Activated CD4-positive, alpha-beta T cell treated with anti-CD3 and anti-CD28 coated beads, Interleukin-10, Interleukin-2, amounts not matched to agents 100 ng/mL and 50 ng/mL, durations not matched to agents 16 hours and 8 hours (primary cell): ENCODE measurements at places on chromosomes 5 and 9.
A peak's percentile ranks its signal among the peaks of the same experiment; 100 is the strongest.

- DNase-seq = no peak
Measured at GRCh38 chr9:88084357-88085183, 53.7 kb downstream of the SPATA31C2 start.

GRCh38 chr9:135300346-135301141, 179.0 kb upstream of the PPP1R26 start:
- DNase-seq = no peak

GRCh38 chr9:21402386-21403251, 6.3 kb upstream of the IFNA8 start:
- peak; percentile 6 for DNase-seq

DNA sequence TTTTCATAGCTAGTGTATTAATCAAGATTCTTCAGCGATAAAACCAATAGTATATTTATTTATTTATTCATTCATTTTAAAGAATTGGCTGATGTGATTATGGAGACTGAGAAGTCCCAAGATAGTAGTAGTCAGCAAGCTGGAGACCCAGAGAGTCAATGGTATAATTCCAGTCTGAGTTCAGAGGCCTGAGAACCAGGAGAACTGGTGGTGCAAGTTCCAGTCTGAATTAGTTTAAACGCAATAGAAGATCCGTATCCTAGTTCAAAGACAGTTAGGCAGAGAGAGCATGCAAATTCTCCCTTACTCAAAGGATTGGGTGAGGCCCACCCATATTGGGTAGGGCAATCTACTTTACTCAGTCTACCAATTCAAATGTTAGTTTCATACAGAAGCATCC, 364.2 kb upstream of the RPS23 start:
- DNase-seq = no peak

GRCh38 chr9:21434202-21435014, 5.8 kb upstream of the IFNA1 start:
- DNase-seq = peak; percentile 45

DNA sequence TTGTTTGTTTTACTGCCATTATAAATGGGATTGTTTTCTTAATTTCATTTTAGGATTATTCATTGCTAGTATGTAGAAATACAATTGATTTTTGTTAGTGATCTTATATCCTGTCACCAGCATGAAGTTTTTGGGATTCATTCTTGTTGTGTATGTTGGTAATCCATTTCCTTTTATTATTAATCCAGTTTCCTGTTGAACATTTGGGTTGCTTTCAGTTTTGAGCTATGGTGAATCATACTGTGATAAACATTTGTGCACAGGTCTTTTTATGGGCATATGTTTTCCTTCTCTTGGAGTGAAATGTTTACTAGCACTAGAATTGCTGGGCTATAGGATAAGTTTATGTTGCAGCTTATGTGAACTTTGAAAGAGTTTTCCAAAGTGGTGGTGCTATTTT, 69.6 kb downstream of the MAN2A1 start:
- DNase-seq = peak; percentile 26

- no peak for DNase-seq
Measured at GRCh38 chr9:116933251-116933650, 246.1 kb downstream of the TRIM32 start.

DNA sequence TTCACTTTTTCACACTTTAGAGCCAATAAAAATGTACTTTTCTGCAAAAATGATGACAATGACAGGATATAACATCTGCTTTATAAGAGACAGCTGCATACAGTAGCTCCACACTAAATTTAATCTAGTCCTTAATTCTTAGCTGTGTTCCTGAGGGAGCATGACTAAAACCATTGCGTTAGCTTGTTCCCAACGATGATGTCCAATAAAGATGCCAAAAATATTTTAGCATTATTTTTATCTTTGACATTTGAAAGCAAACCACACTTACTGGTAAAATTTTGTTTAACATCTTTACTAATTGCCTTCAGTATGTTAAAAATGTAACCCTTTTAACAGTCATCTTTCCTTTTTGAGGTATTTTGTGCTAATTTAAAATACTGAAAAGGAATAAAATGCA, 382.7 kb downstream of the CHSY3 start:
- DNase-seq = no peak

- DNase-seq = no peak
Measured at GRCh38 chr9:86763791-86764190, 183.5 kb downstream of the GAS1 start.

DNA sequence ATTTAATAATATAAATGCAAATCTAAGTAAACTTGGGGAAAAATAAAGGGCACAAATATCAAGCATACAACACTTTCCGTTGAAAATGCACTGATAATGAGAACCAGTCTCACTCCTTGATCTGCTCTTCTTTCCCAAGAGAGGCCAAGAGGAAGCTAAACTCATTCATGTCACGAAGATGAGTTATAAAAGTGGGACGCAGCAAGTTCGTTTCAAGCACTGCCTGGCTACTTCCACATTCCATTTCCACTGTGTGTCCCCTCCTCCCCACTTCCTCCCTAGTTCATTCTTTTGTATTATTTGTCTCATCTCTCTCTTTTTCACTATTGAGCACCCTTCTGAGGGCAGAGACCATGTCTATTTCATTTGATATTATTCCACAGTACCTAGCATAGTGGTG, 158.1 kb downstream of the SLC24A2 start:
- DNase-seq = no peak

GRCh38 chr5:35029333-35029732, 18.4 kb downstream of the AGXT2 start:
- DNase-seq = no peak

- DNase-seq = no peak
Measured at GRCh38 chr9:5813824-5814223, 19.1 kb downstream of the ERMP1 start.

DNA sequence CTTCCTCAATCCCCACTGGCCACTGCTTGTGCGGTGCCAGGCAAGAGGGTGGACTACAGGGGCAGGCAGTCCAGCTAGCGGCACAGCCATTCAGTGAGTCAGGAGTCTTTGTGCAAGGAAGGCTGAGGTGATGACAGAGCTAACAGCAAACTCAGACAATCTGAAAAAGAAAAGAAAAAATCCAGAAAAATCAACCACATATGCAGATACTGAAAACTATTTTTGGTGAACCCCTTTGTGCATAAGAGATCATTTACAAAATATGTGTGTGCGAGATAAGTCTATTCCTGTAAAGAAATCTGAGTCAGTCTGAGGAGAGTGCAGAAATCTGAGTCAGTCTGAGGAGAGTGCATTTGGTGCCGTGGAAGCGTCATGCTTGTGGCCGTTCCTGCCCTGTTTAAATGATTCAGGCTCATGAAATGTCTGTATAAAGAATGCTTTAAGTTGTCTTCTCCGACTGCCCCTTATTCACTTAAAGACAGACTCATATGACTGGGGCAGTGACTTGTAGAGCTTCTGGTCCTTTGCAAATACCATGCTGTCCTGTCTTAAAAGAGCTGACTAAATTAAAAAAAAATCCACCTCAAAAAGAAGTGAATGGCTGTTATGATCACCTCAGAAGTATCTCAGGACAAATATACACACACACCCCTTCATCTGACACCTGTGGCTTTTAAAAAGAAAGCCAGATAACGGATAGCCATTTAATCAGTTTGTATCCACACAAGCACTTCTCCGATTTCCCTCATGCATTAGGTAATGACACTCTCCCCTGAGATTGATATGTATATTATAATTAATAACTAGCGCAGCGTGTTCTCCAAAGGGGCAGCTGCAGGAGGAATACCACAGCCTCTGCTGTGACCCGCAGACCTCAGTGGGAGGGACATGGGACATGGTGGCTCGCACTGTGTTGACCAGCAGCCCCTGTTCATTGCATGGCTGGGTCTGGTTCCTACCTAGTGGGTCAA, 47.3 kb downstream of the TRIO start:
- DNase-seq = no peak

DNA sequence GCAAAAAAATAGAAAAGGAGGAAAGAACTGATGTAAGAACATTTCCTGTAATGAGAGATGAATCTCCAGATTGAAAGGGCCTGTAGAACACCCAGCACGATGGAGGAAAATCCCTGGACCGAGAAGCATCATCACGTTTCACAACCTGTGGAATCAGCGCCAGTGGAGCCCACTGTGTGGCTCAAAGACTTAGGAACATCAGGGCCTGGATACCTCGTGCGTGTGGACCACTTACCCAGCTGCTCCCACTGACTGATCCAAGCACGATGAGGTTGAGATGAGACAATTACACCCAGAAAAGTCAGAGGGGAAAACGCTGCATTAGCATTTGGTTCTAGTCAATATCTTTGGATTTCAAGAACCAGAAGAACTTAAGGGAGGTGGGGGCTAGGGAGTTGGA, 224.6 kb downstream of the SYK start:
- DNase-seq = no peak

DNA sequence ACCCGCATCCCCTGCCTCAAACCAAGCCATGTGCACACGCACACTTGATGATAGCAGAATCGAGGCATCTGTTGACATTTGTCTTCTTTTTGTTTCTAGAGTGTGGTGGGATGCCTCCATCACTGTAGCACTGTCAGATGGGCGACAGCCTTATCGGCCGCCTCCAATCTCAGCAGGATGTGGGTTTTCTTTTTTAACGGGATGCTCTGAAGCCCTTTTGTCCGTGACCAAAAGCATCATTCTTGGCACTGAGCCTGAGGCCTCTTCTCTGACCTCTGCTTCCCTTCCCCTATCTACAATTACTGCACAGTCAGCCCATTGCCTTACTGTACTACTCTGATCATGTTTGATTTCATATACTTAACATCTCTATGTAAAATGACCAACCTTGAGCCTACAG, 78.3 kb downstream of the LMNB1 start:
- peak; percentile 13 for DNase-seq

DNA sequence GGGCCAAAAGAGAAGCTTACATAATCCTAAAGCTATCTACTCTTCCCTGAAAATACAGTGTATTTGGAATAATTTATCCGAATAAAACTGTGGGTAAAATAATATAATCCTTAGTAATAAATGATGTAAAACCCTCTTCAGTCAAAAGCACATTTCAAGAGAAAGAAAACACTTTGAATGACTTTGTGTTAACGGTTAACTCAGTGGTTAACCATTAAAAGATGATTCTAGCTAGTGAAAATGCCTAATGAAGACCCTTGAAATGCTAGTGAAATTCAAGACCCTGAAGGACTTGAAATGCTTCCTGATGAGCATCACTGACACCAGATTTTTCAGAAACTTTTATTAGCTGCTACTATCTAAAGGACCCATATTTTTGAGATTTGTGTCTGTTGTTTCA, 70.7 kb downstream of the COX7C start:
- no peak for DNase-seq

DNA sequence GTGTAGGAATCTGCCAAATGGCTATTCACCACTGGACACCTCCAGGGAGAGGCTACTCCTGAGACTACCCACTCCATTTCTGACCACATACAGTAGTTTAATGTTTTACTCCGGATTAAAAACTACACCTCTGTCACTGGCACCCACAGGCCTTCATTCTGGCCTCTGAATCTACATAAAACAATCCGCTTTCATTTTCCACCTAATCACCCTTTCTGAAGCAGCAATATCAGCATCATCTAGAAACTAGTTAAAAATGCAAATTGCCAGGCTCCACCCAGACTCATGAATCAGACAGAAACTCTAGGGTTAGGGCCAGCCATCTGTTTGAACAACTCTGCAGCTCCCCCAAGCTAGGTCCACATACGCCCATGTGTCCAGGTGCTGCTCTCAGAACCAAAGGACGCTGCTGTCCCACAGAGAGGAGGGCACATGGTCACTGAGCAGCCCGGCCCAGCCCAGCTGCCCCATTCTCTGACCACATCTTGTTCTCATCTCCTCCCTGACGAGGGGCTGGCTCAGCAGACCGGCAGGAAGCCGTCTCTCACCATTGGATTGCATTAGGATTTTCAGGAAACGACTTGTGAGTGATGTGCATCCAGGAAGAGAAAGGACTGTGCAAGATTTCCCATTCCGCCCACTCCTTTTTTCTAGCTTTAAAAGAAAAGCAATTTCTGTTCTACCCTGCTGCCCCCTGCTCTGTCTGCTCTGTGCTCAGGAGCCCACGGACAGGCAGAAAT, 34.7 kb downstream of the ADAM19 start:
- peak; percentile 91 for DNase-seq
